ENCODE measurements at places on chromosomes 3 and 15.

- DNase-seq: peak; percentile 84
These were observed 122.4 kb downstream of the RAP2B start for GRCh38 chr3:153284282-153284938.

- peak; percentile 63 for DNase-seq
These were observed 163.1 kb downstream of the ROBO1 start for GRCh38 chr3:79604681-79605080.

DNA sequence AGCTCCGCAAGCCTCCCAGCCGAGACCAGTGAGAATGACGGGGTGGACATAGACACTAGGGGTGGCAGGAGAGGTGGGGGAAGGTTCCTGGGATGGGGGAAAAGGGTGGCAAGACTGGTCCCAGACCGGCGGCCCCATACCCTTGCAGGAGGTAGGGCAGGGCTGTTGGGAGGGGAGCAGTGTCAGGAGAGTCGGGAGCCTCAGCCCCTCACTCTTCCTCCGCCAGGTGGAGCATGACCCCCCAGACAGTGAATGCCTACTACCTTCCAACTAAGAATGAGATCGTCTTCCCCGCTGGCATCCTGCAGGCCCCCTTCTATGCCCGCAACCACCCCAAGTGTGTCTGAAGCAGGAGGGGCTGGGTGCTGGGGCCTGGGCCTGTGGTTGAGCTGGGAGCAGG, 8.7 kb upstream of the PSMD2 start:
- DNase-seq: no peak

DNA sequence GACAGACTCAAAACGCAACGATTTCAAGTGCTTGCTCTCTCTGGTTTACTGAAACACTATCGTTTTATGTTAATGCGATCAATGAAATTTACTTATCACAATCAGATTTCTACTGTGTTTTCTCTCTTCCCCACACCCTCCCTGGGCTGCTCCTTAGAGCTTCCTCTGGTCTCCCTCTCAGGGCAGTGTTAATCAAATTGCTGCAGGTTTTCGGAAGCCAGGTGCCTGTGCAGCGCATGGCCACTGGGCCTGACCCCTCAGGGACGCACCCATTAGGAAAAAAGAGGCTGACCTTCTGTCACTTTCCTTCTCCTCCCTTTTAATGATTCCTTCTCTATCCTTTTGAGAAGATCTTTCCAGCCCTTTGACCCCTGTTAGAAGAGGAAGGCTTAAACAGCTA, 134.5 kb upstream of the ONECUT1 start:
- no peak for DNase-seq

DNA sequence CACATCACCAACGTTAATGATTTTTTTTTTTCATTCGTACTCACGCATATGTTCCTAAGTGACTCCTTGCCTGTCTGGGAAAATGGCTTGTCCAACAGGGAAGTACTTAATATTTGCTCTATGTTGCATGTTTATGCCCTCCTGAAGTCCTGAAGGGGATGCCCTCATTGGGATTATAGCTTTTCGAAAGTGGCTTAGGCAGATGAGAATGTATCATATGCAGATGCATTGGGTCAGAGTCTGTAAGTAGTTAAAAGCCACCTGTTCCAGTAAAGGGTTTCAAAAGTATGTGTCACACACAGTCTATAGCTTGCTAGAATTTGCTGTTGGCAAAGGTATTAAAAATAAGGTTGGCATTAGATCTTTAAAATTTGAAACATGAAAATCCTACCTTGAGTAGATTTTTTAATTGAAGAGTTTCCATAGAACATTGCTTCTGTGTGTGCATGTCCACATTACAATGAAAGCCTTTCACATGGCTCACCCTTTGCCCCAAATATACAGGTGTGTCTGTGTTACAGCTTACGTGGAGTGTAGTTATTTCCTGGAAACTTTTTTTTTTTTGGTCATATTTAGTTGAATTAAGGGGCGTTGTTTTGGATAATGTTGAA, 2.1 kb downstream of the ABHD17C start:
- DNase-seq: no peak

DNA sequence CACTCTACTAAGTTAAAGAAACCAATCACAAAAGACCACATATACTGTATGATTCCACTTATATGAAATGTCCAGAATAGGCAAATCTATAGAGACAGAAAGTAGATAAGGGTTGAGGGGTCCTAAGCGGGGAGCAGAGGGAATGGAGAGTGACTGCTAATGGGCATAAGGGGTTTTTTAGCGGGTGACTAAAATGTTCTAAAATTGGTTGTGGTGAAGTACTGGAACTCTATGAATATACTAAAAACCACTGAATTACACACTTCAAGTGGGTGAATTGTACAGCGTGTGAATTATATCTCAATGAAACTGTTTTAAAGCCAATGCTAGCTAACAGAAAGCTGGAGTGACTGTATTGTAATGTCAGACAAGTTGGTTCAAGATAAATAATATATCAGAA, 33.3 kb downstream of the KPNA1 start:
- no peak for DNase-seq

DNA sequence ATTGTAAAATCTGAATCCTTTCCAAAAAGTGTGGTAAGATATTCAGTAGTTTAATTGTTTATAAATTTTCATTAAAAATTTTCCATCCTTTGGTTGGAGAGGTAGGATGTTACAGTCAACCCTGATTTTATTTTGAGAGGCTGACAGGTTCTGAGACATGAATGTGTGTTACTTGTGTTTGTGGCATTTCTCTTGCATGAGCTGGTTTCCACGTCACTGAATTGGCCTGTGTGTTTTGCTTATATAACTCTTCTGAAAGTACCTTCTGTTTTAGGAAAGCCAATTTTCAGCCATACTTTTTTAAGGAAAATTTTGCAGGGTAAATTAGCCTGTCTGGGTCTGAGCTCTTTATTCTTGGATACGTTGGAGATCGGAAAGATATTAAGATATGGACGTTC, 30.7 kb downstream of the PXYLP1 start:
- no peak for DNase-seq

All from NCI-H226 (cell line).